HS-5 (cell line): ENCODE measurements at places on chromosomes 7 and 10.

DNA sequence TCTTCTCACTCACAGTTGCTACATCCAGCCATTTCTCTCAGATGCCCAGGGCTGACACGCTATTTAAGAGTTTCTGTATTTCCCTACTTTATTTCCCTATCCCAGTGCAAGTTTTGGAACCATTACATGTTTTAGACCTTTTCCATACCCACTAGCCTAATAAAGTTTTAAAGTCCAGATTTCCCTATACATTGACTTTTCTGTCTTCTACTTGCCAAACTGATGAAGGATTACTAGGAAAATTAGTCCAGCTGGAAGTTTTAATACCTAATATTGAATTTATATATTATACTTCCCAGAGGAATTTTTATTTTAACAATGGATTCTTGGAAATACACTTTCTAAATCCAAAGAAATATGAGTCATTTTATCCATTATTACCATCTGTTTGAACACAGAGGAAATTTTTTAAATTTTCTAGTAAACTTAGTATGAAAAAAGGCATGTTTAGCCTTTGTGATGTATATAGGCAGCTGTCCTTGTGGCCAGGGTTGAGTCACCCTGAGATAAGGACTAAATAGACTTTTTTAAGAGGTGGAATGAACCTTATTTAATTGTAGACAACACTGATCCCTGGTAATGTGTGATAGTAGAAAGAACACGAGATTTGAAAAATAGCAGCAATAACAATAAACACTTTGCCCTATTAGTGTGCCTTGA, 205.0 kb downstream of the TFEC start:
- peak; percentile 25 for DNase-seq

GRCh38 chr10:56116684-56117083, 244.4 kb downstream of the ZWINT start:
- DNase-seq: no peak

- no peak for DNase-seq
These were observed 2.7 kb downstream of the CAV1 start for GRCh38 chr7:116527521-116527920.

- no peak for DNase-seq
These were observed 2.0 kb downstream of the KCNMA1 start for GRCh38 chr10:77635402-77636227.

DNA sequence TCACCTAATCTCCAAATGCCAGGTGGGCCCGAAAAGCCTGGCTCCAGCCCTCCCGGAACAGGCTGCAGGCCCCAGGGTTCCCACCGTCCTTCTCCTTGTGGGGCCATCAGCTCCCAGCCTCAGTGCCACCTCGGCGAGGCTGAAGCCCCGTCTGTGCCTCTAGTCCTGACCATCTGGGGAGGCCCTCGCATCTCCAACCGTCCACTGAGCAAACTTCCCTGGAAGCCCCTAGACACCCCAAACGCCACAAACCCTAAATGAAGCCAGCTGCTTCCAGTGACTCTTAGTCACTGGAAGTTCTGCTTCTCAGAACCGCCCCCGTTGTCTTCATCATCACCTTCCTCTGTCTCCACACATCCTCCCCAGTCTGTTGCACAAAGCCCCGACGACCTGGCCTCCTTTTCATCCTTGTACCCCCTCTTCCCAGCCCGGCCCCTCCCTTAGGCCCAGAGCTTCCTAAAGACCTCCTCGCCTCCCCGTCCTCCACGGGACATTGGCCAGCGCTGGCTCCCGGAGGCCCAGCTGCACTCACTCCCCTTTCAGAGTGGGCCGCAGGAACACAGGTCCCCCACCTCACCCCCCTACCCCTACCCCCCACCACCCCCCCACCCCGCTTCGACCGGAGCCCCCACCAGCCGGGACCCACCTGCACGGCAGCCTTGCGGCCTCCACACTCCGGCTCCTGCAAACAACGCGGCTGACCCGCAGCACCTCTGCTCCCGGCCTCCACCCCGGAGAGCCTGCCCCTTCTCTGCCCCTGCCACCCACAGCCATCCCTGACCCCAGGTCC, 1.1 kb upstream of the DIP2C start:
- no peak for DNase-seq

- DNase-seq: no peak
These were observed 6.7 kb upstream of the ADAM12 start for GRCh38 chr10:126394948-126395347.

- DNase-seq: peak; percentile 3
These were observed 201.4 kb downstream of the FZD1 start for GRCh38 chr7:91465595-91466061.

- no peak for DNase-seq
These were observed 16.8 kb upstream of the NDST2 start for GRCh38 chr10:73828161-73828560.

- no peak for DNase-seq
These were observed 194.0 kb upstream of the PRSS58 start for GRCh38 chr7:142451817-142452216.

- no peak for DNase-seq
These were observed 20.0 kb downstream of the GUSB start for GRCh38 chr7:65962033-65962432.

DNA sequence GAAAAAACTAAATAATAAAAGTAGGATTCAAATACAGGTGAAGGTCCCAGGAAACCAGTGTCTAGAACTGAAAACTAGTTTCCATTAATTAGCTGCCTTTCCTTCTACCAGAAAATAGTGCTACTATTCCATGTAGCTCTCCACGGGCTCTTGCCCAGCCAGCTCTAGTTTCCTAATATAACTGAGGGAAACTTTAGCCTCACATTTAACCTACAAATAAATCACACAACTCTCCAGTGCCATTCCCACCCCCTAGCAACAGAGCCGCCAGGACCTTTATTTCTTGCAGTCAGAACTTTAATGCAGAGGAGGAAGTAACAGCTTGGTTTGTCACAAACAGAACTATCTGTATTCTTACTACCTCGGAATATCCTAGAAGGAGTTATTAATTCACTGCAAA, 10.3 kb downstream of the TOMM7 start:
- no peak for DNase-seq

GRCh38 chr10:90403211-90404000, 454.4 kb downstream of the HTR7 start:
- no peak for DNase-seq

DNA sequence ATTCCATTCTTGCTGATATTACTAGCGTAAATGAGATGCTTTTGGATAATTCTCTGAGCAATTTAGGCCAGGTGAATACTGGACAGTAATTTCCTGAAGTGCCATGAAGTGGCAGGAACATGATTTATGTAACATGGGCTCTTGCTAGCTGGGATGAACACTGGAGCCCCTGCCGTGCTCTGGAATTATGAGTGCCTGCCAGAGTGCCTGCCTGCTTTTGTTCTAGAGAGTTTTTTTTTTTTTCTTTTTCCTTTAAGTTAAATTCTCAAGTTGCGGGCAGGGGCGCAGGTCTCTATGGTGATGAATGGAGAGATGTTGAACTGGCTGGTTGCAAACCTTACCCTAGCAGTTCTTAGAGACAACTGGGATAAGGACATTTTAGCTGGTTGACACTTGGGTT, 165.9 kb downstream of the AUTS2 start:
- no peak for DNase-seq

GRCh38 chr7:83814480-83814879, 165.5 kb upstream of the SEMA3E start:
- DNase-seq: no peak

DNA sequence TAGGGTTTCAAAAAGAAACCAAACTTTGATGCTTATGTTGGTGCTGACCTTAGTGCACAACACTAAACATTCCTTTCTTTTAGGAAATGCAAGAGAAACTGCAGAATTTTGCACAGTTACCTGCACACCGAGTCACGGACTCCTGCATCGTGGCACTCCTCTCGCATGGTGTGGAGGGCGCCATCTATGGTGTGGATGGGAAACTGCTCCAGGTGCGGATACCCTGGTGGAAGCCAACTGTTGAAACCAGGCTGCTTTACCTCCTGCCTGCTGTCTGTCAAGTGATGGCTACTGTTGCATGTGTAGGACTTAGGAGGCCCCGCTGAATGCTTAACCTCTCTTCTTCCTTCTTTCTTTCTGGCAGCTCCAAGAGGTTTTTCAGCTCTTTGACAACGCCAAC, 11.7 kb downstream of the CASP2 start:
- DNase-seq: no peak

GRCh38 chr10:131758062-131758938, 142.5 kb upstream of the PPP2R2D start:
- no peak for DNase-seq

GRCh38 chr10:19421674-19422073, 373.1 kb downstream of the MALRD1 start:
- no peak for DNase-seq

- DNase-seq: no peak
These were observed 377.7 kb upstream of the FZD8 start for GRCh38 chr10:36019749-36020148.

DNA sequence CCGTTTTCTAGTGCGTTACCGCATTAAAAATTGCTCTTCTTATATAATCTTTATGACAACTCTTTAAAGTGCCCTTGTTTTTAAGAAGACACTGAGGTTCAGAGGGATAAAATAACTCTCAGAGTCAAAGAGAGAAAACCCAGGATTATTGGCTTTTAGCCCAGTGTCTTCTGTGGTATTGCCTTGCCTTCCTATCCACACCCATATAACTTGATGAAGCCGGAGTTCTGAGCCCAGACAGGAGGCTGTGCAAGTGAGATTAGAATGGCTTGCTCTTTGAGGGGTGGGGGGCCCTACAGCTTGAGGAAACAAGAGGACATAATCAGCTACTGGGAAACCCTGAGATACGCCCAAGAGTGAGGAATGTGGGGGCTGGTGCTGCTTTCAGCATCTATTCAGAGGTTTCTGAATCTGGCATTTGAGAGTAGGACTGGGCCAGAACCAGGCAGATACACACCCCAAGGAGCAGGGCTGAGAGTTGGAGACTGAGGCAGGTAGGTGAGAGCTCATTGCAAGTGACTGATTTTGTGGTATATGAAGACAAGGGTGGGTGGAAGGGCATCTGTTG, 2.3 kb downstream of the PRXL2A start:
- no peak for DNase-seq

DNA sequence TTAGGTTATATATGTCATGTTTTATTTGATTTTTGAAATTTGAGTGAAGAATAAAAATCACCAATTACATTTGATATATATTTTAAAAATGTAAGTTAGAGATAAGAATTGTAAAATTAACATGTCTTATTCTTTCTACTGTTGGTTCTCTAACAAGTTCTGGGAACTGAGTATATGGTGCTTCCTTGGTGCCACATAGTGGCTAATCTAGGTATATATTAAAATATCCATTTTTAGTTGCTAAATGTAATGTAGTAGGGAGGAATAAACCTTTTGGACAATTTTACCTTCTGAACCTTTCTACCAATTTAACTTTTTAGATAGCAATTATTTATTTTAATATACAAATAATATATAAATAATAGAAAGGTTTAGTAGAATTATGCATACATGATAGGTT, 17.5 kb downstream of the CFAP69 start:
- no peak for DNase-seq

- no peak for DNase-seq
These were observed 41.1 kb downstream of the PUS7 start for GRCh38 chr7:105480931-105481330.

DNA sequence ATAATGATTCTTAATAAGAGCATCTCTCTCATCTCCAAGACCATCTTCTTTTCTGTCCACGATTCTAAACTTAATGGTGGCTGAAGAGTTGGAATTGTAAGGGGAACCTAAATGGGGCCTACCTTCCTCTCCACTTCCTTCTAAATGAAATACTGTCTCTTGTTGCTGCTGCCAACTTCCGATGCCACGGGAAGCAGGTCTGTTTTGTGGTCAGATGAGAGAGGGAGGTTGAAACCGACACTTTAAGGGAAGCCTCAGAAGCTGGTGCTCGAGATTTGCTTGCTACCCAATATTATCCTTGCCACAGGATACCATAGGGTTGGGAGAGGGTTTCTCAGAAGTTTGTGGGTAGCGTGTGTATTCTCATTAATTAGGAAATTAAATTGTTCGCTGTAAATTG, 464.1 kb downstream of the SUGCT start:
- no peak for DNase-seq
